ENCODE measurements at places on chromosomes 16 and 17. TPM values are rescaled to one million over a fixed set of nuclear protein-coding genes. Genes with fewer than 3 reads are reported as not detected.
A peak's percentile ranks its signal among the peaks of the same experiment; 100 is the strongest.

DNA sequence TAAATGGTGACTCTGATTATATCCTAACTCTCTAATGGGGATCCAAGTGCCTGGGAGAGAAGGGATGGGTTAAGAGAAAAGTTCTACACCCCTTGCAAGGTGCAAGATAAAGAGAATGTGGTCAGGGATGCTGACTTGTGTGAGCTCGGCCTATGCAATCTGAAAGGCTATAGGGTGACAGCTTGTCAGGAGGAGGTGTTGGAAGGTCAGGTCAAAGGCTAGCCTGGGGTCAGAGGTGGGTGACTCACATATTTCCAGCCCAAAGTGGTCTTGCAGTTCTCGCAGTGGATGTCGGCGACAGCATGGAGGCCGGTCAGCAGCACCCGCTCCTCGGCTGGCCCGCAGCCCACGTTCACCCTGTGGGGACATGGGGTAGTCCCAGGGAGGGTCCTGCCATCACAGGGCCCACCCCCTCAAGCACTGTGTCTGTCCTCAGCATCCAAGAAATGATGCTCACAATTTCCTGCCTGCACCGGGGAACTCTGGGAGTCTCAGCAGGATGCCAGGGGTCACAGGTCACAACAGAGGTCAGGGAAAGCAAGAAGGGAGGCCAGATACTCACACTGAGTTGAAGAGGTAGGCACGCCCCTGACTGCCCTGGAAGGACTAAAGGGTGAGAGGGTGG lies 1.4 kb downstream of the YPEL3 start:
- no peak for DNase-seq

- no peak for DNase-seq
Measured at GRCh38 chr17:48529683-48530009, 1.2 kb downstream of the HOXB1 start.

DNA sequence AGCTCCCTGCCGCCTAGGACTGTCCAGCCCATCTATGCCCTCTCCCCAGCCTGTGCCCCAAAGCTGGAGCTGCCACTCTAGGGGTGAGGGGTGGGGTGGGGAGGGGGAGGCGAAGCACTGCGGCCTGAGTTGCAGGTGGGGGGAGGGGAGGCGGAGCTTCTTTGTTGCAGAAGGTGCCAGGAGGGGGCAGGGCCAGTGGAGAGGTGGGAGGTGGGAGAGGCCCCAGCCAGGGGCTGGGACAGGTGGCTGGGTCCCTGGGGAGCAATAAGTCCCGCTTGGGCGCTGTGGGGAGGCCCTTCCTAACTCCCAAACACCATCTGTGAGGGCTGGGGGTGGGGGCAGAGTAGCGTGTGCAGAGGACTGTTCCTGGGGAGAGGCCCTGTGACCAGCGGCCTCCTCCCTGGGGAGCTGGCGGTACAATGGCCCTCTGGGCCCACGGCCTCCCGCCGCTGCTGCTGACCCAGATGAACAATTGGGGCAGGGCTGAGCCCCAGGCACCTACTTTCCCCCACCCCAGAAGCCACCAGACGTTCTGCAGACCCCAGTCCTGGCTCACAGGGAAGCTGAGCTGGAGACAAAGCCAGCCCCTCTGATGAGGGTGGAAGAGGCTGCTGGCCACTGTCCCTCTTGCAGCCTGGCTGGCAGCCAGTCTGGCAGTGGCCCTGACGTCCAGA lies 2.2 kb upstream of the NTN3 start:
- DNase-seq, result peak; percentile 65

DNA sequence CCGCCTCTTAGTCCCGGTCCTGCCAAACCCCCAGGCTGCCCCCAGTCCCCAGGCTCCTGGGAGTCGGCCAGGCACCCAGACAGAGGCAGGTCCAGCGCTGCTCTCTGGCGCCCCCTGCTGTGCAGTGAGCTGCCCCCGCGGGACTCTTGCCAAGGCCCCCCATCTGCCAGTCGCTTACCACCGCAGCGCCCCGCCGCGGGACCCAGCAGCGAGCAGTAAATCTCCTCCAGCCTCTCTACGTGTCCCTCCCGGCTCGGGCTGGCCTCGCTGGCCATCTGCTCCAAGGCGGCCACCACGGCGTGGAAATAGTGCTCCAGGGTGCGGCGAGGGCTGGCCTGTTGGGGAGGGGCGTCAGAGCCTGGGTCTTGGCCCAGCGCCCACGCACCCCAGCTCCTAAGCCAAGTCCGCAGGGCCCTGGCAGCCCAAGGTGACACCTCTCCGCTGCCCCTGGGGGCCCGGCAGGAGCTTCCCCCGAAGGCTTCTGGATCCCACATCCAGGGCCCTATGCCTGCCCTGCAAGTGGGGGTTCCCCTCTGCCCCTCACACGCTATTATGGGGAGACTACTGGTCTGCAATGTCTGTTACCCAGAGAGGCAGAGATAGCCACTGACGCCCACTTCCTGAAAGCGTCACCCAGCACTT lies 33.7 kb upstream of the MFSD6L start:
- no peak for DNase-seq

GRCh38 chr16:774086-775001 lies 13.8 kb downstream of the MSLN start:
- no peak for DNase-seq

DNA sequence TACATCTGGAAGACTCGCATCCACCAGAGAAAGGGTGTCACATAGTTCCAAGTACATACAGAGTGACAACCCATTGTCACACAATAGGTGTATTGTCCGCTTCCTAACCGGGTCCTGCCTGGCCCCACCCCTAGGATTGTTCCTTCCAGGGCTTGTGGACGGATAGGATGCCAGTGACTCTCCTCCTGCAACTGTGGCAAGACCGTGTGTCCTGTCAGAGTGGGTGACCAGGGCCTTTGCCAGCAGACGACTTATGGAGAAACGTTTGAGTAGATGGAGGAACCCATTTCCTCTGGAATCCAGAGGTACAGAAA lies 258.4 kb downstream of the CPPED1 start:
- DNase-seq, result no peak

- DNase-seq, result no peak
Measured at GRCh38 chr16:398561-399339, 1.8 kb downstream of the NME4 start.

DNA sequence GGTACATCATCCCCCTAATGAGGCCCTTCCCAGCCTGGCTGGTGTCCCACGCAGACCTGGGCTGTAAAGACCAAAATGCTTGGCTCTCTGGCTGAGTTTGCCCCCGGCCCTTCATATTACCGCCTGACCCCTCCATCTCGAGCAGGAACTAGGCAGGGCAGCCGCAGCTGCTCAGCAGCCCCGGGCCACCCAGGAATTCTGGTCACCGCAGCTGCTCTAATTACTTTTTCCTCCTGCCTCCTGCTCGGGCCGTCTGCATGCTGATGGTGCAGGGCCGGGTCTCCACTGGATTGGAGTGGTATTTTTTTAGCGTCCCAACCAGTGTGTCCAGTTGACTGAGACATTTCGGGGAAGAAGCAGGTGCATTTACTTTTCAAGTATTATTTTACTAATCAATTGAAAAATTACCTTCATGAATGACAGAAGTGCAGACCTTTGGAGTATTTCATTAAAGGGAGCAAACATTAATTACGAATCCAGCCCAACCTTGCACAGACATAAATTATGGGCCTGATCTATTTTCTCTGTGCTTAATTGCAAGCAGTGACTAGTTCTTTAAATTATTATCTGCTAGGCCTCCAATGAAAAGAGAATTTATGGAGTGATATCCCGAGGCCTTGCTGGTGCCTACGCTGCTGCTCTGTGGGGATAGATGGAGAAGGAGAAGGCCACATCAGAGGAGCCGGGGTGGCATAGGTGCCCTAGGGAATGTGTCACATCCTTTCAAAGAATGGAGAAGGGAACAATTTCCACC lies 176.2 kb downstream of the CYLD start:
- no peak for DNase-seq

GRCh38 chr17:46865100-46865499 lies 13.7 kb downstream of the WNT9B start:
- DNase-seq, result no peak

GRCh38 chr17:8788998-8789397 lies 10.2 kb downstream of the MFSD6L start:
- no peak for DNase-seq

GRCh38 chr16:74635303-74635702 lies 28.4 kb upstream of the GLG1 start:
- DNase-seq, result no peak

GRCh38 chr16:64151990-64152767 lies 969.7 kb downstream of the CDH11 start:
- no peak for DNase-seq

DNA sequence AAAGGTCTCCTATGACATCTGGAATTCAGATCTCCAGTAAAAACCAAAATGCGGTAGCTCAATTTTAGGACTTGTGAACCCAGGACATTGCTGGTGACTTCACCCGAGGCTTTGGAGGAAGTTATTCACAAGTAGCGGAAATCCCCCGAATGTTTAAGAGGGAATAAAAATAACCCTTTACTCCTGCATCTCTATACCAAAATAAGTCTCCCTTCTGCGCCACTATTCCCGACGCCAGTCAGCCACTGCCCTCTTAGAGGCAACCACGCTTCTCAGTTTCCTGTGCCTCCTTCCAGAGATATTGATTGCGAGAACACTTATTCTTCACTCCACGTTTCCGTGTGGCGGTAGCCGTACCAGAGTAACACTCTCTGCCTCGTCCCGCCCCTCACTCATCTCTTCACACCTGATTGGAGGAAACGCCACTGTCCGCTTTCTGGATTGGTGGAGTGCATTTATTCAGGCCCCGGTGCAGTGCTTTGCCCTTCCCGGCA lies 27.4 kb downstream of the EMP2 start:
- DNase-seq, result peak; percentile 71

- DNase-seq, result no peak
Measured at GRCh38 chr17:71632328-71632727, 488.5 kb upstream of the SOX9 start.

DNA sequence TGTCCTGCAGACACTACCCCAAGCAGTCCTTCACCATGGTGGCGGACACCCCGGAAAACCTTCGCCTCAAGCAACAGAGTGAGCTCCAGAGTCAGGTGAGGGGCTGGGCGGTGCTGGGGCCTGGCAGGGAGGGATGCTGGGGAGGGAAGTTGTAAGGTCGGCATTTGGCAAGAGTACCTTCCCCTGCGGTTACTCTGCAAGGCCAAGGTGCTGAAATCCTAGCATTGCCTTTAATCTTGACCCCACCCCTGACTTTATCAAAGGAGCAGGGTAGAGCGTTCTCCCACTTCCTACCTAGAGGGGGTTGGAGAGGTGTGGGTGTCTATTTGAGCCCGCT lies 20.5 kb downstream of the LASP1 start:
- no peak for DNase-seq

GRCh38 chr16:49620869-49621240 lies 235.1 kb downstream of the ZNF423 start:
- DNase-seq, result no peak

GRCh38 chr17:12665263-12666210 lies at the start of gene MYOCD:
TSS of gene MYOCD (plus strand) at chr17:12665890. CDS start at chr17:12666189, 299 bp downstream.
- peak; percentile 79 for DNase-seq

DNA sequence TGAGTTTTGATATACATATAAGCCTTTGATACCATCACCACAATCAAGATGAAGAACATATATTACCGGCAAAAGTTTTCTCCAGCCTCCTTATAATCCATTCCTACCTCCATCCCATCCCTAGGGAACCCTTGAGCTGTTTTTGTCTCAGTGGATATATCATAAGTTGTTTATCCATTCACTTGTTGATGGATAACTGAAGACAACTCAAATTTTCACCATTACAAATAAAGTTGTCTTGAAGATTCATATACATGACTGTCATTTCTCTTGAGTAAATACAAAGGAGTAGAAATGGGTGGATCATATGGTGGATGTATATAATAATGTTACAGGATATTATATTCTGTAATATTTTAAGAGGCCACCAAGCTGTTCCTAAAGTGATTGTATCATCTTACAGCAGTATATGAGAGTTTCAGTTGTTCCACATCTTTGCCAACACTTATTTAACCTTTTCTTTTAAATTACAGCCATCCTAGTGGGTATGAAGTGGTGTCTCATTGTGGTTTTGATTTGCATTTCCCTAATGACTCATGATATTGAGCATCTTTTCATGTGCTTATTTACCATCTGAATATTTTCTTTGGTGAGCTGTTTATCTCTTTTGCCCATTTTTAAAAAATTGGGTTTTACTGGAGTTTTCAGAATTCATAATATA lies 17.4 kb downstream of the NF1 start:
- DNase-seq, result no peak

DNA sequence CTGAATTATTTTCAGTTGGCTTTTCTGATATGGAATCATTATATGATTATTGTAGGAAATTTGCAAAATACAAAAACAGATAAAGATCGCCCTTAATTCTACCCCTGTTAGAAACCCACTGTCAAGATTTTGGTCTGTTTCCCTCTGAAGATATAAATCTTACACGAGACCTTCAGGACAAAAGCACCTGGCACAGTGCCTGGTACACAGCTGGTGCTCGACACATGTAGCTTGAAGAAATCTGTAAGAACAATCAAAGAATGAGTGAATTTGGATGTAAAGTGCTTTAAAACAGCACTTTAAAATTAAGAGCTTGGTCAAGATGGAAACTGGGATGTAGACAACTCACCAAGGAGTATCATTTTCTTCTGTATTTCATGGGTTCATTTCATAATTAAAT lies 181.1 kb downstream of the C16orf78 start:
- DNase-seq, result no peak

- DNase-seq, result no peak
Measured at GRCh38 chr16:78390508-78391324, 291.3 kb downstream of the WWOX start.

- DNase-seq, result no peak
Measured at GRCh38 chr17:77473615-77474226, 333.0 kb downstream of the SEC14L1 start.

DNA sequence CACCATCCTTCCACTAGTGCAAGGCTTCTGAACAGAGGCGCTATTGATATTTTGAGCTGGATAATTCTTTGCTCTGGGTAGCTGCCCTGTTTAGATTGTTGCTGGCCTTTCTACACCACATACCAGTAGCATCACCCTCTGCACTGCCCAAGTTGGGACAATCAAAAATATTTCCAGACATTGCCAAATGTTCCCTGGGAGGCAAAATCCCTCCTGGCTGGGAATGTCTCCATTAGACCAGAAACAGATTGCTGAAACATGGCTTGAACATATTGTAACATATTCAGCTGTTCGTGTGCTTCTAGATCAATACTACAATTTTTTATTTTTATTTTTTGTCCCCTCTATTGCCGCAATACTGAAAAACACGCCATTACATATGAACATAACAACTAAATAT lies 174.6 kb downstream of the ABCA8 start:
- DNase-seq, result no peak

- DNase-seq, result no peak
Measured at GRCh38 chr17:796609-797008, 14.5 kb downstream of the MRM3 start.

Gene CASKIN1
- polyA plus RNA-seq, result 4.0 TPM

Gene CDH3
- polyA plus RNA-seq, result not detected

Gene ZNRF1
- polyA plus RNA-seq, result 20.3 TPM

Gene ABCA8
- polyA plus RNA-seq, result 22.6 TPM

Gene PDPK1
- 32.3 TPM for polyA plus RNA-seq

Gene ZG16
- polyA plus RNA-seq, result 0.08 TPM

Gene OSGIN1
- 12.8 TPM for polyA plus RNA-seq

Gene FZD2
- 3.2 TPM for polyA plus RNA-seq

Gene MEIOB
- polyA plus RNA-seq, result not detected

Gene BORCS6
- polyA plus RNA-seq, result 12.9 TPM

Gene RHBDL3
- polyA plus RNA-seq, result 0.25 TPM

Gene MLX
- polyA plus RNA-seq, result 53.1 TPM
